ENCODE measurements at places on chromosomes 3 and 15.

DNA sequence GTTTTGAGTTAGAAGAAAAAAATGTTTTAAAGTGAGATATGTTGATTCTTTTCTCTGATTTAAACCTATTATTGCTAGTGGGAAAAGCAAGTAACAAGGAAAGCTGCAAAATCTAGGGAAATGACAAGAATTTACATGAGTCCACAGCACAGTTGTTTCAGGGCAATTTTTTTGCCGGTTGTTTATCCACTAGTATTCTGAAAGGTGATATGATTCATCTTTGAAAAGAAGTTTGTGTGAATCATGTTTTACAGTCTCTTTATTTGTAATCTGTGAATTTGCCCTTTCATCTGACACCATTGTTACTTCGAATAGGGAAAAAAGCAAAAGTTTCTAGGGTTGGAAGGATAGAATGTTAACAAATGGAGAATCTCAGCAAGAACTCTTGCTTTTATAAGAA is 894.7 kb downstream of the OTOL1 start:
- no peak for DNase-seq

GRCh38 chr3:181711325-181712135 is at the start of gene SOX2:
Gene SOX2, plus strand, starts transcription at chr3:181711925. Its CDS starts 436 bp downstream, at chr3:181712361.
- peak; percentile 86 for DNase-seq

GRCh38 chr3:186996356-186996755 is 66.0 kb downstream of the ST6GAL1 start:
- DNase-seq = no peak

DNA sequence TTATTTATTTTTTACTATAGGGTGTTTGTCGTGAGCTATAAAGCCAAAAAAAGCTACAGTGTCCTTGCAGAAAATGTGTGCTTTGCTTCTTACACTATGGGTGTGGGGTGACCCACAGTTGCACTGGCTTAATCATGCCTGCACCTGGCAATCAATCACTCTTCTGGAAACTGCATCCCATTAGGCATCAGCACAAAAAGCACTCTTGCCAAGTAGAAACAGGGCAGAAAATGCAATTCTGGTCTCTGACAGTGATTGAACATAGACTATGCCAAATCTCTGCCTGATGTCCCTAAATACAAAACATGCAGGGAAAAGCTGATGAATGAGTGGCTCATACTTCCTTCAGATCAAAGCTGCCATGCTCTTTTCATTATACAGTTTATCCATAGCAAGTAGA is 30.4 kb upstream of the PLAAT1 start:
- DNase-seq = no peak

- DNase-seq = no peak
These were observed 139.0 kb downstream of the CHDH start for GRCh38 chr3:53707222-53707621.

Data from iPS-NIHi11 (cell line).